Prostate gland (tissue), 2 donors: ENCODE measurements at places on chromosomes 12 and 14. TPM values are rescaled to one million over a fixed set of nuclear protein-coding genes. Genes with fewer than 3 reads are reported as not detected.

Gene RNASE2
- 0.46 TPM for total RNA-seq

Gene BCL11B
- 5.4 TPM for total RNA-seq

DNA sequence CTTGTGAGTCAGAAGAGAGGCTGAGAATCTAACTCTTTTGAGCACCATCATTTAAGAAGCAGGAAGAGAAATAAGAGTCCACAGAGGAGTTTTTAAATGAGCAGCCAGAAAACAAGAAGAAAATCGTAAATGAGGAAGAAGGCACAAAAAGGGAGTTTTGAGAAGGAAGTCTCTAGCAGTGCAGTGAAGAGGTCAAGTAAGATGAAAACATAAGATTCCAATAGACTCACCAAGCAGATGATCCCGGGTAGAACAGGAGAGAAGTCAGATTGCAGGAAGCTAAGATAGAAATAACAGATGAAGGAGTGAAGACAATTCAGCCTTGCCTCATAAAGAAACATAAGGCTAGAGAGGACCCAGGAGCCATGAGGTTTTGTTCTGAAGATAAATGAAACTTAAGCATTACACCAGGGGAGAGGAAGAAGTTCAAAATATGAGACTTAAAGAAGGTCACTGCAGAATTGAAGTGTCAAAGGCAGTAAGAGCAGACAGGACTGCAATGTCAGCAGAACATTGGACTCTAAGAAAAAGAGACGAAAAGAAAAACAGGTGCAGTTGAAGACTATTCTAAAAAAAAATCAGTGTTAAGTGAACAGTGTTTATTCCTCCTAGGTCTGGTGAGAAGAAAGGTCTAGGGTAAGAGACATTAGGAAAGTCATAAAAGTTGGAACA lies 229.0 kb downstream of the SEC23A start:
- DNase-seq = no peak

DNA sequence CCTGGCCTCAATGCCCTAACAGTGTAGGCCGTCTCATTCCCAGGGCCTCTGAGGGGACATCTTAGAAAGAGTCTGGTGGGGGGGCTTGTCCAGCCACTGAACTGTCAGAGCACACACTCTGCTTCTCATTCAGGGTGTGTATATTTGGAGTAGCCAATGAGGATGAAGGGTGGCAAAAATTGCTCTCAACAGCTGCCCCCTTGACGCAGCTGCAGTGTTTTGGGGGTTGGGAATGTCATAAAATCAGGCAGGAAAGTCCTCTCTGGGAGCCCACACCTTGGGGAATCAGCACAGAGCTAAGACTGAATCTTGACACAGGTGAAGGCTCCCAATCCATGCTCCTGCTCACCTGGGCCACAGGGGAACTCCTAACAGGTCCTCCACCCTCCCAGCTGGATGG lies 1.5 kb downstream of the RASAL1 start:
- DNase-seq = no peak

Gene ASCL1
- 0.34 TPM for total RNA-seq

Gene RPS6KA5
- total RNA-seq = 10.3 TPM

Gene OAS2
- total RNA-seq = 9.7 TPM

DNA sequence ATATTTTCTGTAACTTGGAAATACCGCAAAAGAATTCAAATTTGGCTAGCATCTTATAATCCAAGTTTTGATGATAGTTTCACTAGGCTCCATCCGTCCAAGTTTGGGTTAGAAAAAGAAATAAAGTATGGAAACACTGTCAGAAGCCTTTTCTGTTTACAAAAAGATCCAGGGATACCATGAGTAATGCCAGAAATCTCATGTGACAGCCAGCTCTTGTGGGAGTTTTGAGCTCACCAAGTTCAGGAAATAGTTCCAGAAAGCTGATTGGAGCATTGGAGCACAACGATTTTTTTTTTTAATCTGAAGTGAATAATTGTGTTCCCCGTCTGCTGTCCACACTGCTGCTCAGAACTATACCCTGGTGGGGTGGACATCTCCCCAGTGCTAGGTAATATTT lies 229.7 kb upstream of the NPAS3 start:
- DNase-seq = peak; percentile 6

GRCh38 chr14:76938092-76938500 lies 90.4 kb downstream of the IRF2BPL start:
- no peak for DNase-seq

DNA sequence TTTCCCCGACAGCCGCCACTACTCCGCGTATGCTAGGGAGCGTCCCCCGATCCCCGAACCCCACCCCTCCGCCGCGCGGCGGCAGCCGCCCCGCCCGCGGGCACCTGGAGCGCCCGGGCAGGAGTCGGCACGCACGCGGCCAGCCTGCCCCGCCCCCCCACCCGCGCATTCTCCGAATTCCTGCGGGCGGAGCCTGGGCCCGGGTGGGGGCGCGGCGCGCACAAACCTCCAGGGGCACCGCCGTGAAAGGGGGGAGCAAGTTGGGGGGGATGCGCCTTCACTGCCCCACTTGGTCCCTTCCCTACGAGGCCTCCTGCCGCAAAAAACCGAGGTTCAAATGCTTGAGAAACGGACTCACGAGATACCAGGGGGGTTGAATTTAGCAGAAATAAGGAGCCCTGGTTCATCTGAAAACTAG lies 1.7 kb downstream of the AJUBA start:
- DNase-seq = peak; percentile 60

DNA sequence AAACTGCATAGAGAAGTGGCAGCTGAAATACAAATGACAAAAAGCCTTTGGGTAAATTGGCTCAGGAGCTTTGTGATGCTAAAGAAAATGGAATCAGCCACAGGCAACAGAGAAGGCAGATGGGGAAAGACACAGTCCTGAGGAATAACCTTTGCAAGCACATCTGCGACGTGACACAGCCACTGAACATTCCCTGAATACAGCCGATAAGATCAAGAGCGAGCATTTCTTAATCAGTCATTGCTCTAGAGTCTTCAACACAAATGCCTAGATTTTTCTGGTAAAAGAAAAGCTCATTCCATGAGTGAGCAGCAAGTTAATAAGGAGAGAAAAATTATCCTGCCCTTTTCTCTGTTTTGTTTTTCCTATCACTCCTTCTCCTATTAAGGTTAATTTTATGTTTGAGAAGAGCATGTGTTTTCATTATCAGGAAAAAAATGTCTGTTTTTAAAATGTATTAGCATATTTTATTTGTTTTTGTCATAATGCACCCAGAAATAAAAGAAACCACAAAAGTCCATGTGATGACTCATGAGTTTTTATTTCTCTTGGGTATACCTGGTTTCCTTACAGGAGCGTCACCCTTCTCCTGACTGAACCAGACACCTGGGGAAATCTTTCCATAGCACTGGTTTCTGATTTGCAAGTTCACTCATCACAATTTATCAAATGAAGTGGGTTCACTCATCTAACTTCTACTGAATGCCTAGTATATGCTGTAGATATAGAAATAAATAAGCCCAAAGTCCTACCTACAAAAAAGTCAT lies 45.4 kb upstream of the PCED1B start:
- DNase-seq = no peak

- no peak for DNase-seq
These were observed 24.8 kb upstream of the MUCL1 start for GRCh38 chr12:54829511-54829910.

DNA sequence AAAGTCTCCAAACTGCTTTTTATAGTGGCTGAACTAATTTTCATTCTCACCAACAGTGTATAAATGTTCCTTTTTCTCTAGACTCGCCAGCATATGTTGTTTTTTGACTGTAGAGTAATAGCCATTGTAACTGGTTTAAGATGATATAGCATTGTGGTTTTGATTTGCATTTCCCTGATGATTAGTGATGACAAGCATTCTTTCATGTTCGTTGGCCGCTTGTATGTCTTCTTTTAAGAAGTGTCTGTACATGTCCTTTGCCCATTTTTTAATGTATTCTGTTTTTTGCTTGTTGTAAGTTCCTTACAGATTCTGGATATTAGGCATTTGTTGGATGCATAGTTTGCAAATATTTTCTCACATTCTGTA lies 404.9 kb downstream of the FLRT2 start:
- DNase-seq = no peak

- DNase-seq = no peak
These were observed 83.7 kb upstream of the PCNX4 start for GRCh38 chr14:60008042-60008441.

Gene SALL2
- 8.1 TPM for total RNA-seq

Gene DHH
- total RNA-seq = 114 TPM

Gene RAD52
- 30.5 TPM for total RNA-seq

Gene GPR132
- 1.4 TPM for total RNA-seq

Gene MMP19
- 2.6 TPM for total RNA-seq

DNA sequence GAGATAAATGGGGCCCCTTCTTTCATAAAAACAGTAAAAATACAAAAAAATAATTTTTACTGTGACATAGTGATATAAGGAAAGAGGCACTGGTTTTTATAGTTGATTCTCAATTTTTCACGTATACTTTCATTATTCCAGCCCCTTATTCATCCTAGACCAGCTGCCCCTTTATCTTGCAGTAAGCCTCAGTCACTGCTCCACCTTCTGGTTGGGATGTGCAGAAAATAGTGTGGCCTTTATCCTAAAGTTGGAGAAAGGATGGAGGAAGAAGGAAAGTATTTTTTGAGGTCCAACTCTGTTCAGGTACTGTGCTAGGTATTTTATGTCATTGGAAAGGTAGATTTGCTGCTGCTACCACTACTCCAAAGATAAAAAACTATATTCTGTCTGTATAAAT lies 172.7 kb downstream of the ANO6 start:
- peak; percentile 10 for DNase-seq

DNA sequence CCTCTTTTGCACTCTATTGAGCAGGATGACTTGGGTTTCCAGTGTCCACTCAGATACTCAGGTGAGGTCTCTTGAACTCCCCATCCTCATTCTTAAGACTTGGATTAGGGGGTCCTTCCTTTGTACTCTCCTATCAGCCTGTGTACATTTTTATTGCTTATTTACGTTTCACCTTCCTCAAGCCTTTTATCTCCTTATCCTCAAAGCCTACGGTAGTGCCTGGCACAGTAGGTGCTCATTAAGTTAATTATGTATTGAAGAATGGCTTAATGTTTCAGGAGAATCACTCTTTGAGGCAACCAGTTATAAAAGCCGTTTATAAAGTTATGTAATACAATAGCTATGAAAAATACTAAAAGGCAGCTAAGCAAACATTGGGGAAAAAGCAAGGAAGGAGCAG lies 315.7 kb downstream of the NPAS3 start:
- no peak for DNase-seq

- DNase-seq = peak; percentile 44
These were observed 2.4 kb downstream of the SINHCAF start for GRCh38 chr12:31323391-31324115.

- DNase-seq = no peak
These were observed 20.9 kb upstream of the HECTD1 start for GRCh38 chr14:31228533-31228932.

DNA sequence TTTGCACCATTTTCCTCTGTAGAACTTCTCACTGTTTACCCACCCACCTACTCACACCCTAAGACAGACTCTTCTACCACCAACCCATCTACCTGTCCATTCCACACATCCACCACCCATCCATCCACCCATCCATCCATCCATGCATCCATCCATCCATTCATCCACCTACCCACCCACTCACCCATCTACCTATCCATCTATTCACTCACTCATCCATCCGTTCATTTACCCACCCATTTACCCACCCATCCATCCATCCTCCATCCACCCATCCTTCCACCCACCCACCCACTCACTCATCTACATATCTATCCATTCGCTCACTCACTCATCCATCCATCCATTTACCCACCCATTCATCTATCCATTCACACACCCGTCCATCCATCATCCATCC lies 15.1 kb downstream of the PLBD2 start:
- no peak for DNase-seq

DNA sequence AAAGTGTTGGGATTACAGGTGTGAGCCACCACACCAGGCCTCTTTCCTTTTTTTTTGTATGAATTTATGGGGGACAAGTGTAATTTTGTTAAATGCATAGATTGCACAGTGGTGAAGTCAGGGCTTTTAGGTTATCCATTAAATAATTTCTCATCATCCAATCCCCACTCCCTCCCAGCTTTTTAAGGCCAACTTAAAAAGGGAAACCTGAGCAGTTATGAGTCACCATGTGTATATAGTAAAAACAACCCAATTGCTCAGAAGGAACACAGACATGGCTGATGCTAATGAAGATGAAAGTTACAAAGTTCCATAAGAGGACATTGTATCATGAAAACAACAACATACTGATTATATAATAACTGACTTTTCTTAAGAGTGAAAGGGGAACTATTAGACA lies 25.6 kb upstream of the ARID2 start:
- DNase-seq = no peak

- no peak for DNase-seq
These were observed 68.6 kb upstream of the RESF1 start for GRCh38 chr12:31890295-31891285.

- DNase-seq = no peak
These were observed 58.0 kb downstream of the TMEM116 start for GRCh38 chr12:111954969-111955368.

Gene STAB2
- total RNA-seq = 0.62 TPM

GRCh38 chr14:74911221-74911620 lies 11.8 kb downstream of the RPS6KL1 start:
- no peak for DNase-seq

DNA sequence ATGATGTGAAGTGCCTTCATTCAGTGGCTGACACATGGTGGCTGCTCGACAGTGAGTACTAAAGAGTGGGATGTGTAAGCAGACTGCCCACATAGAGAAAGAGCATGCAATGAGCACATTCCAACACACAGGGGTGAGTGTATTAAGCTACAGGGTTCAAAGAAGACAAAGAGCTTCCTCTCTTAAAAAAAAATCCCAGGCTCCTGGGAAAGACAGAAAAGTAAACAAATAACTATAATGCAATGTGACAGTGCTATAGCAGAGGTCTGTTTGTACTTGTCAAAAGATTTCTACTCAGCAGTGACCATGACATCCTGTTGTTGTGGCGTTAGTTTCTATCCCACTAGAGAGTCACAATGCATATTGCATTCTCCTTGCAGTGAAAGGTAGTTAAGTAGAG lies 12.4 kb upstream of the PCNX1 start:
- DNase-seq = no peak

- no peak for DNase-seq
These were observed 40.0 kb upstream of the RHOJ start for GRCh38 chr14:63164108-63164683.

- no peak for DNase-seq
These were observed 67.9 kb upstream of the FAM222A start for GRCh38 chr12:109645708-109646107.

DNA sequence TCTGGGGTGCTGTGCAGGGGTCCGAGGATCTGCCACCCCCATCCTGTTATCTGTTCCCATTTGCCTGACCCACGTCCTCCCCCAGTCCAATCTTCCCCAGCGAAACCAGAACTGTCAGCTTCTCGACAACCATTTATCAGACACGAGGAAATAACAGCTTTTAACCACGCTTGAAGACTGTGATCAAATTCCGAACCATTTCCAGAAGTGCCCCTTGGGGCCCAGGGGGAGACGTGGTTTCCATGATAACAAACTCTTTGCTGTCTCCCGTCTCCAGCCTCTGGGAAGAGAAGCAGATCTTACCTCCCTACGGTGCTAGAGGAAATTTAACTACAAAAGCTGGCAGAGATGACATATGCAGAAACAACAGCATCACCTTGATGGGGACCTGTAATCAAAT lies 35.1 kb upstream of the SRRM4 start:
- DNase-seq = no peak

Gene TCP11L2
- total RNA-seq = 30.6 TPM

- DNase-seq = no peak
These were observed 89.0 kb upstream of the SFSWAP start for GRCh38 chr12:131621701-131622421.
